ENCODE measurements at places on chromosomes 11 and 22.
A peak's percentile ranks its signal among the peaks of the same experiment; 100 is the strongest.

DNA sequence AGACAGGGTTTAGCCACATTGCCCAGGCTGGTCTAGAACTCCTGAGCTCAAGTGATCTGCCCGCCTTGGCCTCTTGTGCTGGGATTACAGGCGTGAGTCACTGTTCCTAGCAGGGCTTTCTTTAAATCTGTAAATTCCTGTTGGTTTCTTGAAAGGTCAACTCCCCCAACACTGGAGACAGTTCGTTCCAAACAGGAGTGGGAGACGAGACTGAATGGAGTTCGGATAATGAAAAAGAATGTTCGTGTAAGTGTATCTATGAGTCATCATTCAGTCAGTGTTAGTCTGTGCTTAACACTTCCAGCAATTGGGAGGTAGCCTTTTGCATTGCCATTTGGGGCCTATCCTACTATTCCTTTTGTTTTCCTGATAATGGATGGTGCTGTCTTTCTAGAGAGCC lies 10.0 kb upstream of the BACE1-AS start:
- no peak for DNase-seq

DNA sequence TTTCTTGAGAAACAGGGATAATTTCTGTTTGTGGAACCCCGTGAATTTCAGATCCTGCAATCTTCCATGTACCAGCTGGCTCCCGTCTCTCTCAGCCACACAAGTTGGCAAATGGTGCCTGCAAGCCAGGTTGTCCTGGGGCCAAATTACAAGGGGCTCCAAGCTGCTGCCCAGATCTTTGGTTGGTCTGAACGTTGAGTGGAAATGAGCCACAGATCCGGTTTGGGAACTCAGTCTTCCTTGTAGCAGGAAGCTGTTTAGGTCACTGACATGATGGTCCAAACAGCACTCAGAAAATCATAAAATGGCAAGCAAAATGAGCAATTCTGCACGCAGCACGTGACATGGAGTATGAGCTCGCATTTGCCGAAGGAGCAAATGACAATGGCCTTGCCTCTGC lies 1496.4 kb downstream of the TBC1D22A start:
- DNase-seq: no peak

DNA sequence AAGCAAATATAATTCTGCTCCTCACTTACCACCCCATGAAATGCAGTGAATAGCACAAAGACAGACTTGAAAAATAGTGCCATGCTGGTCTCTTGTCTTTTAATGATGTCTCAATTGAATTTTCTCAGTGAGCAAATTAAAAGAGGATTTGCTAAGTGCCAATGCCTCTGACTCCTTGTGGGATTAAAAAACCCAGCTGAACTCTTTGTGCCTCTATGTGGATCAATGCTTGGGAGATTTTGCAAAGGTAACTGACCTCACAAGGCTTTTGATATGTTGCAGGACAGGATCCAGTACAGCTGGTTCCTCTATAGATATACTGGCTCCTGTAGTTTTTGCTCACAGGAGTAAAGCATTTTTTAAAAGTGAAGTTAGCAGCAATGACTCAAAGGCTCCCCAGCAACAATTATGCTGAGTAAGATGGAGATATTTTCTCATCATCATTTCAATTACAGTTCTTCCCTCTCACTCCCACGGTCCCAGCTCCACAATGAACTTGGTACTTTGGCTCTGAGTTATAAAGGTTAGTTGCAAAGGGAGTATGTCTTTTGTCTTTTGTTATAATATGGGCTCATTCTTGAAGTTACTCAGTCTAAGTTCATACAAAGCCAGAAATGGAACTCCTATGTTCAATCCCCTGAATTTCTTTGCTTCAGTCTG lies 471.5 kb downstream of the LRRC4C start:
- no peak for DNase-seq

DNA sequence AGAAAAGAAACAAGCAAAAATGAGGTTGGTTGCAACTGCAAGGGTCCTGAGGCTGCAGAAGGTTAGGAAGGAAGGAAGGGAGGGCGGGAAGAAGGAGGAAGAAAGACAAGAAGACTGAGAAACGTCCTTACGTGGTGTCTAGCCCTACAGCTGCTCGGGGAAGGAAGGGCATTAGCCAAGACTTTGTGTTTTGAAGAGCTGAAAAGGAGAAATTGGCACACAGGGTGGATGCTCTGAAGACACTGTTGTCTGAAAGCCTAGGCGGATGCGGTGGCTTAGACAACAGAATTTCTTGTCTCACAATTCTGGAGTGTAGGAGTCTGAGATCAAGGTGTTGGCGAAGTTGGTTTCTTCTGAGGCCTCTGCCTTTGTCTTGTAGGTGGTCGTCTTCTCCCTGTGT lies 60.7 kb downstream of the MCM5 start:
- no peak for DNase-seq

- DNase-seq: no peak
Observed at GRCh38 chr11:116556483-116556882, 216.3 kb downstream of the BUD13 start.

- no peak for DNase-seq
Observed at GRCh38 chr22:41237036-41237706, 3.6 kb downstream of the CHADL start.

DNA sequence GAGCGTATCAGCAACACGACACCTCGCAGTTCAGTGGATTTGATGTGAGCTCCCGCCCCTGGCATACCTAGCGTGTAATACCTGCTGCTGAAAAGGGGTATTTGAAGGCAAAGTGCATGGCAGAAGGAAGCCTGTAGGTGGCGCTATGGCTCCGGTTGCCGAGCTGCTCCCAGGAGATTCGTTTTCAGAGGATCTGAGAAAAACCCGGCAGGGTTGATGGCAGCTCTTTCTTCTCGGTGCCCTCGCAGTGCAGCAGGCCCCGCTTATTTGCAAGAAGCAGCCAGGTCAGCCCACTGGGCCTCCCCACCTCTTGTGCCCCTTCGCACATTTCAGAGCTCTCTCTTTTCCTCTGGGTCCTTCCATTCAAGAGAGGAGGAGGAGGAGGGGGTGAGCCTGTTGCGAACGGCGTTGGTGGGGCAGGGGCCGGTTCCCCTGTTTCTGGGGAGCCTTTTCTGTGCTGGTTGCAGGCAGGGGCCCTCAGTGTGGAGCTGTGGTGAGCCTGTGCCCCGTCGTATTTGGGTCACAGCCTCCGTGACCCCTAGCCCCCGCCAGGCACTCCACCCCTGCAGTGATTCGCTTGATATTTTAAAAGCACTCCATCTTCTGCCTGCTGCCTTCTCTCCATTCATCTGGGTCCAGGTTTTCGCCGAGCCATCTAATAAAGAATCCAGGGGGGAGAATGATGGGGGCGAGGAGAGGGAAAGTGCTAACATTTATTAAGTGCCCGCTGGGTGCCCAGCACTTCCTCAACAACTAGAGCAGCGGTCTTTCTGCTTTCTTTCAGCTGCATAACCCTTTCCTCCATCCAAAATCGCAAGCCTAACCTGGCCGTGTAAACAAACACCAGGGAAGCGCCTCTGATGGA lies 85.3 kb upstream of the SYT13 start:
- DNase-seq: peak; percentile 77

DNA sequence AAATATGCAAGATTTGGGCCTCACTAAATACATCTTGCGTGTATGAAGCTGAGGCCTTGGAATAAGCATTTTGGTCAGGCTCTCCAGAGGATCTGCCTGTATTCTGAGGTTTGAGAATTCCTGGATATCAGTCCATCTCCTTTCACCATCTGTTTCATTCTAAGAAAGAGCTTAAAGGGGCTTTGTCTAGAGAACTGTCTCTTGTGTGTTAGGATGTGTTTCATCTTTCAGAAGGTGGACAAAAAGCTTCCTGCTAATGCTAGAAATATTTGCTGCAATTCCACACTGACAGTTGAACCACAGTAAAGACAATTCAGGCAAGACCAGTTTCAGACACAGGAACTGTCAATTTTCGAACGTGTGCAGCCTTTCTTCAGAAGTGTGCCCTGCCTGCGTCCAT lies 185.4 kb downstream of the DBX1 start:
- no peak for DNase-seq

GRCh38 chr11:43589601-43590250 lies 90.8 kb upstream of the HSD17B12 start:
- no peak for DNase-seq

GRCh38 chr11:114784216-114784615 lies 105.9 kb downstream of the NXPE2 start:
- no peak for DNase-seq

- no peak for DNase-seq
Observed at GRCh38 chr11:75432911-75433321, at the start of gene KLHL35. KLHL35 (minus strand) TSS chr11:75433203; CDS start chr11:75430629, 2,574 bp downstream.

GRCh38 chr11:65489706-65490320 lies 9.0 kb upstream of the MALAT1 start:
- DNase-seq: no peak

DNA sequence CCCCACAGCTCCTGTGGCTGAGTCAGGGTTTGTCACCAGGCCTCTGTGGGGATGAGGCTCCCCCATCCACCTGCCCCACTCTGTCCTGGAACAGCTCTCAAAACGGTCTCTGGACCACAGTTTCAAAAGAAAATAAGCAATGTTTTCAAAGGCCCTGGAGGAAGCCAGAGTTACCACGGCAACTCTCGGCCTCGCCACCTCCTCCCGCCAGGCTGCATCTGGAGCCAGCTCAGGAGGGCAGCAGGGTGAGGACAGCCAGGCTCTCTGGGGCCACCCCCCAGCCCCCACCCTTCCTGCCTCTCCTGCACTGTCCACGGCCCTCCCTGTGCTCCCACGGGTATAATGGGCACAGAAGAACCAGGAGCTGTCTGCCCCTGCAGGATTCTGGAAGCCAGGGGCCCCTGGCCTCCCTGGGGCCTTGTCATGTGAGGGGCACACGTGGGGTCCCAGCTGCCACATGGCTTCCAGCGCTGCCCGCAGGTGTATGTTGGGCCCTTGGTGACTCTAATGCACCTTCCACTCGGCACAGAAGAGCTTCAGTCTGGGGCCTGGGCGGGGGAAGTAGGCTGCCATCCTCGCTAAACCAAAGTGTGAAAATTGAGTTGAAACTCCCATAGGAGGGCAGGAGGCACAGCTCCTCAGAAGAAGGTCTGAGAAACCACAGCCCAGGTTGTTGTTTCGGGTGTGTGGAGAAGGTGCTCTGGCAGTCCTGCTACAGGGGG lies 10.3 kb downstream of the CD81 start:
- DNase-seq: no peak

GRCh38 chr11:27207025-27207650 lies 155.9 kb downstream of the CCDC34 start:
- no peak for DNase-seq

- DNase-seq: no peak
Observed at GRCh38 chr11:70709596-70709995, 311.3 kb downstream of the CTTN start.

GRCh38 chr11:47881145-47881544 lies 33.0 kb upstream of the NUP160 start:
- no peak for DNase-seq

GRCh38 chr11:72844356-72844755 lies 30.1 kb downstream of the ATG16L2 start:
- DNase-seq: no peak

DNA sequence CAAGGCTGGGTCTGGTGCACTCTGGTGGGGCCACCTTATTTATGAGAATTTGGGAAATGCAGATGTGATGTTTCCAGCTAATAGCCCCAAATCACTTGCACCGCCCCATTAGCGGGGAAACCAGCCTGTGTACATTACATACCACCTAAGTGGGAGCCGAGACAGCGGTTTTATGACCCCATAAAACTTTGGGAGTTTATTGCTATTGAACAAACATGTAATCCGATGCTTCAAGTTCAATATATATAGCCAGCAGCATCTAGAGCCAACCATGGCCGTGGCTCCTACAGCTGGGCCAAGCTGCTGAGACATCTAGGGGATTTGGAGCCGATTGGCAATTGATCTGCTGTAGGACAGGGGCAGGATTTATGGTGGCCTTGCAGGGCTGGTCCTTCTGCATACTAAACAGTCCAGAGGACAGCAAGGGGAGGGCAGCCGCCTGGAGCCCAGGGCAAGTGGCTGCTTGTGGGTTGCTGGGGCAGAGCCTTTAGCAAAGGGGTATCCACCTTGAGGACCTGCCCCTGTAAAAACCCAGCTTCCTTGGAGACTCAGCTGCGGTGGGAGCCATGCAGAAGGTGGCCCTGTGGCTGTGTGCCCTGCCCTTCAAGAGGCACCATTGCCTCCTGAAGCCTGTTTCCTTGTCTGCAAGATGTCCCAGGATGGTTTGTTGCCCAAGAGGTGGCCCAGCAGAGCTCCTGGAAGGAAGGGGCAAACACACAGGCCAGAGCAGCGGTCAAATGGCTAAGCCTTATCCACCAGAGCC lies 47.9 kb upstream of the CCDC188 start:
- DNase-seq: no peak

- no peak for DNase-seq
Observed at GRCh38 chr11:113645593-113646349, 60.3 kb downstream of the TMPRSS5 start.

GRCh38 chr22:22121445-22121844 lies 123.1 kb upstream of the VPREB1 start:
- DNase-seq: no peak

- no peak for DNase-seq
Observed at GRCh38 chr11:27467181-27467913, 5.2 kb downstream of the LGR4 start.

DNA sequence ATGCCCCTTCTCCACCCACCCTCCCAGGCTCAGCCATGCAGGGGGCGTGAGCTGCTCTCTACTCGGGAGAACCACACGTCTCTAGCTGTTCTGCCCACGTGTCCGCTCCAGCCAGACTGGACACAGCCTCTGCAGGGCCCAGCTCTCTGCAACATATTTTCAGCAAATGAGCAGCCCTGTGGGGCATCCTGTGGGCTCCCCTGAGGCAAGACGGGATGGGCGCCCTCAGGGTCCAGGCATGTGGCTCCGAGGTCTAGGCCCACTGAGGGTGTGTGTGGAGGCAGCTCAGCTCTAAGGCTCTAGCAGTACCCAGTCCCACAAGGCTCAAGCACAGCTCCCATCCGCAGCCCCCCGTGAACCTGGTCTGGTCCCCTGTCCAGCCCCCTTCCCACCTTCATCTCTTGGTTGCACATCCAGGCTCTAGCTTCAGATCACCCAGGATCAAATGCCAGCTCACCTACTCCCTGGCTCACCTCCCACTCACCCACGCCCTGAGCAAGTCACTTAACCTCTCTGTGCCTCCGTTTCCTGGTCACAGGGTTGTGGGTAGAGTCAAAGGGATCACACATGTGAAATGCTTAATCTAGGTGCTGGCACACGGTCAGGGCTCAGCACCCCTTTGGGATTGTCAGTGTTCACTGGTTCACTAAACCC lies 57.8 kb upstream of the TCF20 start:
- no peak for DNase-seq

DNA sequence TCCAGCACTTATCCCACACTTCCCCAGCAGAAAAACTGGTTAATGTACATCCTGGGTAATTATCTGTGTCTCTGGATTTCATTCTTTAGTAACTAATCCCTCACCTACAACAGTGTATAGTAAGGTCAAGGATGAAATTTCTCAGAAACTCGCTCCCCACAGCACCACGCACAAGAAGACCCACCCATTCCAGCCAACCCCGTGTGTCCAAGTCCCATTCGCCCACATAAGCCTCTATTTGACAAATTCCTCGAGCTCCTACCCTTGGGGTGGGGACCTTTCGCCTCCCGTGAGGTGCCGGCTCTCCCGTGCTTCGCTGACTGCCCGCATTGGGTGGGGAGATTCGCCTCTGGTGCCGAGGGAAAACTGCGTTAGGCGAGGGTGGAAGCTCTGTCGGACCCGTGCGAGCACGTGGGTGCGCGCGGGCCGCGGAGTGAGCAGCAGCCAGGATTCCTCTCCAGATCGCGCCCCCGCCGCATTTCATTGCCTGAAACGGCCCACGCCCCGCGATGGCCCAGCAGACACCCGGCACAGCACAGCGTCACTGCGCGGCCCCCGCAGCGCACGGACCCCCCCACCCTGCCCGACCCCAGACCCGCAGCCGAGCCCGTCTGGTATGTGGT lies 866 bp downstream of the EXPH5 start:
- DNase-seq: peak; percentile 49

Measured in GM13977 (cell line).